ENCODE measurements at places on chromosomes 4 and X.
A peak's percentile ranks its signal among the peaks of the same experiment; 100 is the strongest.

- no peak for DNase-seq
Measured at GRCh38 chr4:74112399-74113105, 13.6 kb upstream of the CXCL2 start.

DNA sequence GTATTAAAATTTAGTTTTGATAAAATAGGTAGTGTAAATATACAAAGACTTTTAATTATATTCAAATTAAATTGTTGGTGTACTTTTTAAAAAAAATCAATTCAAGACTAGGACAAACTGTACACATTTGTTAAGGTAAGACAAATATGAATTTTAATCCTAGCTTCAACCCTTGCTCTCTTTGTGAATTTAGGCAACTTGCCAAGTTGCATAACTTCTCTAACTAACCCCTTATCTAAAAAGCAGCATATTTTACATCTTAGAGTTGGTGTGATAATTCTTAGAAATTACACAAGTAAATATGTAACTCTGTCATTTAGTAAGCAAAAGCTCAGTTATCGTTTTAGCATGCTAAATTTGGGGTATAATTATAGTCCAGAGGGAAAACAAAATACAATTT lies 78.1 kb upstream of the FSTL5 start:
- DNase-seq: no peak

GRCh38 chr4:33149658-33150524 lies 2429.7 kb downstream of the PCDH7 start:
- DNase-seq: no peak

DNA sequence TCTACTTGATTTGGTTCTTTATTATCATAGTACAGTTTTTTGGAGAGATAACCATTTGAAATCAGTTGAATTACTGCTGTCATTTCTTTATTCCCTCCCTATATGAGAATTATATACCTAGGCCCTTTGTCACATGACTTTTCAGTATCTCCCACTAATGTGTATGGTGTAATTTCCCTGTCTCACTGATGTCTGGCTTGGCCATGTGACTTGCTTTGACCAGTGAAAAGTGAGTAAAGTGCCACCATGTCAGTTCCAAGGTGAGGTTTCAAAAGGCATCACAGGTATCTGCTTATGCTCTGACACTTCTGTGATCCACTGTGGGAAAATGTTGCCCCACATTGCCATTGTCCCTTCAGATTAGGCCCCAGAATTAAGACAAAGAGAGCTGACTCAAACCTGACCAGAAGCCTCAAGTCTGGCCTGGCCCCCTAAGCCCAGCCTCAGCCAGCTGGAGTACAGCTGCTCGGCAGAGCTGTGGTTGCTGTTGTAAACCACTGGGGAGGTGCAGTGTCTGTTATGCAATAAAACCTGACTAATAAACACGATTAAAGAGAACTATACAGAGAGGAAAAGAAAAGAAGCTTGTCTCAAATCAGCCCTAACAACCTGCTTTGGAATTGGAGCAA lies 27.5 kb downstream of the SETD7 start:
- DNase-seq: no peak

DNA sequence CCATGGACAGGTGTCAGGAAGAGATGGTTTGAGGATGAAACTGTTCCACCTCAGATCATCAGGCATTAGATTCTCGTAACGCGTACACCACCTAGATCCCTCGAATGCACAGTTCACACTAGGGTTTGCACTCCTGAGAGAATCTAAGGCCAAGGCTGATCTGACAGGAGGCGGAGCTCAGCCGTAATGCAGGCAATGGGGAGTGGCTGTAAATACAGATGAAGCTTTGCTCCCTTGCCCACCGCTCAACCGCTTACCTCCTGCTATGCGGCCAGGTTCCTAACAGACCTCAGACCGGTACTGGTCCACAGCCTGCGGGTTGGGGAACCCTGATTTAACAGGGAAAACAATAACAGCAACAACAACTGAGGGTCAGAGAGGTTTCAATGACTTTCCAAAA lies 2.0 kb upstream of the TEC start:
- no peak for DNase-seq

GRCh38 chrX:154734061-154734781 lies 16.7 kb downstream of the GAB3 start:
- DNase-seq: no peak

- DNase-seq: no peak
Measured at GRCh38 chrX:38282049-38282448, 45.3 kb downstream of the RPGR start.

DNA sequence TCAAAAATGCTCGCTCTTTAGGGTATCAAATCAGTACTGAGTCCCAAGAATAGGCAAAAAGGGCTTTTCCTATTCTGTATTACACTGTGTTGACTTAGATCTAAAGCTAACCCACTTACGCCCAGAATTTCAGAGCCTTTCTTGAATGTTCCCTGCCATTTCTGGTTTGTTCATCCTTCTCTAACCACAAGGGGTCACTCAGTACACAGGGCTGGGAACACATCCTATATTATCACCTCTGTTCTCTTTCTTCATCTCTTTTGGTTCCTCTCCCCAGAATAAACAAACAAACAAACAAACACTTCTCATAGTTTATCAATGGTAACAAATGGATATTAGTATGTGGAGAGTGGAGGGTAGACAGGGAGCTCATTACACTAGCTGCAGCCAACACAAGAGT lies 25.5 kb upstream of the MORC4 start:
- no peak for DNase-seq

DNA sequence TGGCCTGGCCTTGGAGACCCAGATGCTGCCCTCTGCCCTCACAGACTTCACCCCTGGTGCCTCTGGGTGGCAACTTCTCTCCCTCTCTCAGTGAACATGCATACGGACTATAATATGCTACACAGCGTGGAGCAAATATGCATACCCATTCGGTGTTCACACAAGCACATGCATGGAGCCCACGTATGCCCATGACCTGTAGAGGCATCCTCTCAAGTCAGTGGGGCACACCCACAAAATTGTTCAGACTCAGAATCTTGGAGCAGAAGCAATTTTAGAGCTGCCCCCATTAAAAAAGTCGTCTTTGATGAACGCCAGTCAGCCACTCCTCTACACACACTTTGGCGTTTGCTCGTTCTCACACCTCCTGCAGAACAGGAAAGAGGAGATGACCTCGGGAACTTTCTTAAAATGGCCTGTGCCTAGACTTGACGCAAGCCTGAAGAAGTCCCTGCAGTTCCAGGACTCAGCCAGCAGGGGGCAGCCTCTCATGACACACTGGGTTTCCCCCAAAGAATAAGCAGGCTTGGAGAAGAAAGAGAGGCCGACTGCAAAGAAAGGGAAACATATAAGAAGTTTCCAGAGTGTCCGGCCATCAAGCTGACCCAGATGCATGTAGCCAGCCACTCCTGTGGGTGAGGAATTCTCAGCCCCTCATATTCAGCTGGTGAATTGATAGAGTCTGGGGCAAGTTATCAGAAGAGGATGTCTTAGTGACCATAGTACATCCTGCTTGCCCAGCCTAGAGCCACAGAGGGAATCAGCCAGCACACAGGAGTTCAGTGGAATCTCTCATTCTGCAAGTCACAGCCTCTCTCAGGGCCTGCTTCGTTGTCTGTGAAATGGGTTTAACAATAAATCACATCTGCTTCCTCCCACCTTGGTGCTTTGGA lies 17.3 kb downstream of the APLN start:
- peak; percentile 3 for DNase-seq

- no peak for DNase-seq
Measured at GRCh38 chr4:76488455-76488854, 53.4 kb downstream of the SHROOM3 start.

- no peak for DNase-seq
Measured at GRCh38 chr4:129926936-129927335, 831.0 kb downstream of the C4orf33 start.

GRCh38 chrX:154372612-154373022 lies 1.8 kb downstream of the FLNA start:
- DNase-seq: no peak

- no peak for DNase-seq
Measured at GRCh38 chrX:56402207-56402606, 161.2 kb upstream of the UBQLN2 start.

GRCh38 chrX:638482-639131 lies 8.0 kb downstream of the SHOX start:
- no peak for DNase-seq

- no peak for DNase-seq
Measured at GRCh38 chr4:37812713-37813112, 13.8 kb upstream of the PGM2 start.

GRCh38 chrX:43644124-43644701 lies 11.9 kb upstream of the MAOA start:
- no peak for DNase-seq

- DNase-seq: peak; percentile 12
Measured at GRCh38 chrX:48918301-48918642, 552 bp downstream of the PIM2 start.

GRCh38 chr4:185218312-185218711 lies 8.9 kb downstream of the SNX25 start:
- DNase-seq: no peak

DNA sequence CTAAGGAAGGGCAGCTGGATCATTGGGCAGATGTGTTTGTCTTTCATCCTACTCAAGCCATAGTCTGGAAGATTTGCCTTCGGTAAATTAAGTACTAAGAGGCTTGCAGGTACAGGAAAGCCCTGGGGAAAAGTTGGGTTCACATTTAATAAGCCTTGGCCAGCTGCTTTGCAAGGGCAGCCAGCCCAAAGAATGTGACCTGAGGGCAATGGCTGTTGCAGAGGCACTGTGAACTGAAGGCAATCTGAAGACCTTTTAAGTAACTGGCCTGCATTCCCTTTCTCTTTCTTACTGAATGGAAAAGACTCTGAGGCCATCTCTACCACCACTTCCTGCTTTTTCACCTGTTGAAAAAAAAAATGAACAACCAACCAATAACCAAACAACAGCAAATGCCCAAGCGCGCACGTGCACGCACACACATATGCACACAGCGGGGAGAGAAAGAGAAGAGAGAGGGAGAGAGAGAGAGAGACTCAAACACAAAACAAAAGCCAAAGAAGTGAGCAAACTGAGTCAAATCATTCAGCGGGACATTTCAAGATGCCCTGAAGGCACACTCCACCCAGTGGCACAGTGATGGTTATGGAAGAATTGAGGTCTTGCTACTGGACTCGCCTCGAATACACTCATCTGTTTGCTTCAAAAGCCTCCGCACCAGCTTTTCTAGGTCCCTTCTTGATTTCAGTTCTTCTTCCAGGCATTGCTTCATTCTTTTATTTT lies 19.6 kb downstream of the CD40LG start:
- DNase-seq: no peak

GRCh38 chrX:112646651-112647050 lies 33.1 kb downstream of the LHFPL1 start:
- no peak for DNase-seq

DNA sequence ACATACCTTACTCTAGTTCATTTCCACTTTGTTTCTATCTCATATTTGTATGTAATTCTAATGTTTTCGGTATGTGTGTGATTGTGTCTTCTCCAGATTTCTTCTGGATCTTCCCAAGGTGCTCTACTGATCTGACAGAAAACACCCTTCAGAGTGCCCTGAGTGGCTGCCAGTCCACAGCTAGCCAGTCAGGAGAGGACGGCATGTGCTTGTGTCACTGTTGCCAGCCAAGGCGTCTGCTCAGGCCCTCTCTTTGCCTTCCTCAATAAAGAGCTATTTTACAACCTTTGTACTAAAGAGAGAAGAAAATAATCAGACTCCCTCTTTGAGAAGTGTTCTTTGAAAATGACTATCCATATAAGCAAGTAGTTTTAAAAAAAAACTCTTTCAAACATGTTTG lies 29.0 kb downstream of the CD99L2 start:
- no peak for DNase-seq

- DNase-seq: no peak
Measured at GRCh38 chrX:10755439-10756334, 135.3 kb upstream of the MID1 start.

DNA sequence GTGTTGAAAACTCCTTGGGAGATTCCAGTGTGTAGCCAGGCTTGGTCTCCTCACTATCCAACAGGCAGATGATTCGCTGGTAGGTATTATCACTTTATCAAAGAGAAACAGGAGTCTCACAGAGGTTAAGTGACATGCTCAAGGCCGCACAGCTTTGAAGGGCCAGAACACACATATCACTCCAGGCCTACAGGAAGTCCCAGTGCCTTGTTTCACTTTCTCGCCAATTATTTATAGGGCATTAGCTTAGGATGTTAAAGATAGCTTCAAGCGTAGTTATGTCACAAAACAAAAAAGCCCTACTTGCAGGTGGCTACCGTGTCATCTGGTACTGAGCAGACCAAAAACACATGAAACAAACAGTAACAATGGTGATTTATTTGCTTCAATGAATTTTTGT lies 13.2 kb downstream of the ATP8A1 start:
- DNase-seq: no peak
